ENCODE measurements at places on chromosomes 12 and 14.

DNA sequence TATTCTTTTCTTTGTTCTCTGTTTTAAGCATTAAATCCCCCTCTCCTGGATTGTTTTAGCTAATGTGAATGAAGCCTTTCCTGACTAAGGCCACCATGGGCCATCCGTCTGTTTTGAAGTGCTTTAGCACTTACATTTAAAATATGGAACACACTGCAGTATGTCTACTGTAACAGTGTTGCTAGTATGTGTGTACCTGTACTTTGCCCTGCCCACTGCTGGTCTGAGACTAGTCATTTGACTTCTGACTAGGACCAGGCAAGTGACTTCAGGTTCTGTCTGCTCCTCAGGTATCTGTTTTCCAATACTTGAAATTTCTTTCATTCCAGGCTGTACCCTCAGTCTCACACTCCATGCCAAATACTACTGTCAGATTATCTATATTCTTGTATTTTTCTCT is 120.1 kb upstream of the TSPAN8 start:
- no peak for DNase-seq

GRCh38 chr14:37369425-37369824 is 171.7 kb downstream of the MIPOL1 start:
- DNase-seq, result no peak

DNA sequence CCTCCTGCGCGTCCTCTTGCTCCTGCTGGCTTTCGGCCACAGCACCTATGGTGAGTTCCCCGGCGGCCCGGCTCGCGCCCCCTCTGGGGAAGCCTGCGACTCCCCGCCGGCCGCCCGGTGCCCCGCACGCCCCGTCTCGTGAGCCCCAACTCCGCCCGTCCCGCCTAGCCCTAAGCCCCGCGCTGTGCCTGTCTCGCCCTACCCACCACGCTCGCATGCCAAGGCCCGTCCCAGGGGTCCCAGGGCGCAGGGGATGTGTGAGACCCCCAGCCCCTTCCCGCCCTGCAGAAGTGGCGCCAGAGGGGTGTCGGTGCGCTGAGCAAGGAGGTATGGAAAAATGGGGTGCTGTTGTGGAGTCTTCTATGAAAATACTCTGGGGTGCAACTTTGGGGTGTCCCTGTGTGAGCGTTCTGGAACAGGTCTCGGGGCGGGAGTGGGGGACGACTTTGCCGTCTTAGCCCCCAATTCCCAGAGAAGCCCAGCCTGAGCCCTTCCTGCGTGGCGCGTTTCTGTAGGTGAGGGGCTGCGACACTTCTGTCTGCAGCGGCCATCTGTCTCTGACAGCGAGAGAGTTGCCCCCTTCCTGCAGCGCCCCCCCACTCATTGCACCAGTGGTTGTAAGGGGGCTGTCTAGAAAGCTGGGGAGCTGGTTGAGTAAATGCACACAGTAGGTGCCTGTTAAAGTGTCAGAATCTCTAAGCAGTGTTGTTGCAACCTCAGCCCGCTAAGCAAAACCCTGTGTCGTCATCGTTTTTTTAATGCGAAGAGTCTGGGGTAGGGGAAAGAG is 587 bp downstream of the DLK1 start:
- DNase-seq, result no peak

DNA sequence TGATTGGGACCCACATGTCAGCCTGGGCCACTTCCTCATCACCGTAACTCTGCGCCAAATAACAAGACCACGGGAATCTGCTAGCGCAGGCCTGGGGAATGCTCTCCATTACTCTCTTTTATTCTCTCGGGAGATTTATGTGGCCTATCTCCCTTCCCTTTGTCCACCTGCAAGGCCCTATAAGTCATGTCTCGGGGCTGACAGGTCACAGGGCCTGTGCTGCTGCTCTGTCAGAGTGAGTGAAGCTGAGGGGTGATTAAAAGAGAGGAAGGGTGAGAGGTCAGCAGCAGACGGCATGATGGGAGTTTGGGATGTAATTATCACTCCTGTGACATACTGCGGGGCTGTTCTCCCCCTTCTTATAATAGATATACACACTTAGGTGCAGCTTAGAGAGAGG is 26.2 kb upstream of the GPATCH2L start:
- no peak for DNase-seq

- no peak for DNase-seq
These were observed 57.4 kb downstream of the PLXNC1 start for GRCh38 chr12:94205822-94206221.

DNA sequence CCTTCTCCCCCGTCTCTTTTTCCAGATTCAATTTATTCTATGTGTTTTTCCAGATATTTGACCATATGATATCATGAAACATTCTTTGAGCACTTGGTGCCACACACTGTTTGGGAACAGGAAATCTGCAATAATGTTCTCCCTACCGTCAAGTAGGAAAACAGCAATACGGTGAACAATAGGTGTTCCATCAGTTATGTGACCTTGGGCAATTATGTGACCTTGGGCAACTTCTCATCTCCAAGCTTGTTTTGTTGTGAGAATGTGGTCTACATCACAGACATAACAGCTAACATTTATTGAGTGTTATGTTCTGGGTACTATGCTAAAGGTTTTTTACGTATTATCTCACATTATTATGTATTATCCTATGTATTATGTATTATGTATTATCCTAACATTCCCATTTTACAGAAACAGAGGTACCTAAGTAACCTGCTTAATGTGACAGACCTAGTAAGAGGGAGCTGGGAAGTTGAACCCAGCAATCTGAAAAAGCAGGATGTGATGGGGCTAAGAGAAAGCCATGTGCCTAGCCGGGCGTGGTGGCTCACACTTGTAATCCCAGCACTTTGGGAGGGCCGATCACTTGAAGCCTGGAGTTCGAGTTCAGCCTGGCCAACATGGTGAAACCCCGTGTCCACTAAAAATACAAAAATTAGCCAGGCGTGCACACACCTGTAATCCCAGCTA is 1.2 kb upstream of the NEK9 start:
- no peak for DNase-seq

DNA sequence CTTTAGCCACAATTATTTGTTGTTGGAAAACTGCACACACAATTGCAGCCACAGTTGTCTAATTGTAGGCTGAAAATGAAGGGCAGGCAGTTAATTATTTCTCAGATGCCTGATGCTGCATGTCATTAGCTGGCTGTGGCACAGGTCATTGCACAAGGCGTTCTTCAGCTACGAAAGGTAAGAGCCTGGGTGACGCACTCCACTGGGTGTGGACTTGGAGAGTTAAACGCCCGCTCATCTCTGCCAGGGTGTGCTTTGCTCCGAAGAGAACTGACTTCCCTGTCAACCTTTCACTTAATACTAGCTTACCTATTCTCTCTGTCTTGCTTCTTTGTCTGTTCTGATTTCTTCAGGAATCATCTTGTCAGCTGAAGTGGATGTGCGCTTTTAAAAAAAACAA is 91.4 kb upstream of the CPM start:
- DNase-seq, result no peak

DNA sequence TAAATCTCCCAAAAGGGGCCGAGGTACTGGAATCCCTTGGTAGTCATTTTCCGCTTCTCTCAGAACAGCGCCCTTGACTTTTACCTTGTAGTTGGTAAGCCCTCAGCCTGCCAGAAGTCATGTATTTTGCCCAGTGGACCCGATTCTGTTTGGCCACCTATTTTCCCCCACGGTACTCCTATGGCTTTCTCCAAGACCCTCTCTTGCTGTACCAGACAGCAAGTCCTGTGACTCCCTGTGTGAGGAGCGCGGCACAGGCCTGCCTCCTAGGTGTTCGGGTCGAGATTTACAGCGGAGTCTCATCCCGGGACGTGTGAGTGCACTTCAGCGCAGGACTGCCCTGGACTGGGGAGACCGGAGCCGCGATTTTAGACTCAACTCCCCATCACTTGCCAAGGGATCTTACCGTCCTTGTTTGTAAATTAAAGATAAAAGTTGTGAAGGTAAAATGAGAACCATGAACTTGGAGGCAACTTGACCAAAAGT is 1.1 kb upstream of the MBD6 start:
- DNase-seq, result no peak

GRCh38 chr12:112932485-112933128 is 5.7 kb upstream of the OAS3 start:
- DNase-seq, result no peak

- no peak for DNase-seq
These were observed 185.9 kb downstream of the PPFIA2 start for GRCh38 chr12:81573228-81573627.

GRCh38 chr12:98533723-98534251 is 18.4 kb downstream of the TMPO start:
- no peak for DNase-seq

DNA sequence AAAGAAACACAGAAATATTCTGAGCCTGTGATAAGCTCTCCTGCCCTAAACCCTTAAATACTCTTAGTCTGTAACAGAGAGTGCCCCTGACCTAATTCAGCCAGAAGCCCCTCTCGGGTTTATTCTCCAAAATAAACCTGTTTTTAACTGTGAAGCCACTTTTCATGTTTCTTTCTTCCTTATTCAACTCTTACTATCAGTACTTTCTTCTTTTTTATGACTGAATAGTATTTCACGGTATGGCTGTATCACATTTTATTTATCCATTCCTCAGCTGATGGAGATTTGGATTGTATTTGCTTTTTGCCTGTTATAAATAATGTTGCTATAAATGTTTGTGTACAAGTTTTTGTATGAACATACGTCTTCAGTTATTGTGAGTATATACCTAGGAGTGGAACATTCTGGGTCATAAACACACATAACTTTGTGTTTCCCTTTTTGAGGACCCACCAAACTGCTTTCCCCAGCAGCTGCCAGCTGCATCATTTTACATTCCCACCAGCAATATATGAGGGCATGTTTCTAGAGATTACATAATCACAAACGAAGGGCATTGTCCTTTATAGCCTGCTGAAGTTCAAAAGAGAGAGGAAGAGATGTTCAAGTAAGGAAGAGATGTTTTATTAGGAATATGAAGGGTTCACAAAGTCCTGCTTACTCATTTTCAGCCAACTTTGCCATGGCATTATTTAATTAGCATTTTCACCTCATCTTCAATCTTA is 199.4 kb upstream of the NUDT4 start:
- DNase-seq, result no peak

DNA sequence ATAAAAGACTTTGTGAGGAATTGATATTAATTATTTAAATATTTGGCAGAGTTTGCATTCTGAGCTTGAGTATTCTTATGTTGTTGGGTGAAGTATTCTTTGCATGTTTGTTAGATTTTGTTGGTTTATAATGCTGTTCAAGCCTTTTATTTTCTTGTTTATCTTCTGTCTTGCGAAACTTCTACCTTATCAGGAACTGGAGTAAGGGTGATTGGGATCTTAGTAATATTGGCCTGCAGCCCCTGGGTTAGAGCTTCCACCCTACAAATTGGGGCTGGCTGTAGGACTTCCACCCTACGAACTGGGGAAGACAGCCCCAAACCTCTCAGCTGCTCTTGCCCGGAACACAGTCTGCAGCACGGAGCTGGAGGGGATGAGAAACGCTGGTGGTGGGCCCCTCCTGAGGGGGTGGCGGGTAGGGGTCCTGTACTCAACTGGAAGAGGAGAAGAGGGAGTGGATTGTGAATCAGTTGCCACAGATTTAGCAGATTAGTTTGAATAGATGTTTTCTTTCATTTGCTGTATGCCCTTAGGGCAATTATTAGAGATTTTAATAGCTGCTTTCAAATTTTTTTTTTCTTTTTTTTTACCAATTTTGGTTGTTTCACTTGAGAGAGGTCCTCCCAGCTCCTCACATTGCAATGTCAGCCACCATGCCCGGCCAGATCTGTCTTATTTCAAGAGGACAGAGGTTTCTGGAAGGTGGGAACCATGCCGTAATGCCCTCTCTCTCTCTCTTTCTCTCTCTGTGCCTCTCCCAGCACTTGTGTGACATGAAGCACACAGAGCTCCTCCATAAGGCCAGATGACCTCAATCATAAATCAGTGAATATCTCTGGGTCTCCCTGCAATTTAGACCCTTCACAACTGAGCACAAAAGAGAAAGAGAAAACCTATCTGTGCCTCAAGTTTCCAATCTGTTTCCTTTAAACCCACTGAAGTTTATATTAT is 123.4 kb downstream of the DICER1 start:
- DNase-seq, result no peak

GRCh38 chr12:80697270-80697887 is 10.1 kb upstream of the MYF6 start:
- DNase-seq, result no peak

DNA sequence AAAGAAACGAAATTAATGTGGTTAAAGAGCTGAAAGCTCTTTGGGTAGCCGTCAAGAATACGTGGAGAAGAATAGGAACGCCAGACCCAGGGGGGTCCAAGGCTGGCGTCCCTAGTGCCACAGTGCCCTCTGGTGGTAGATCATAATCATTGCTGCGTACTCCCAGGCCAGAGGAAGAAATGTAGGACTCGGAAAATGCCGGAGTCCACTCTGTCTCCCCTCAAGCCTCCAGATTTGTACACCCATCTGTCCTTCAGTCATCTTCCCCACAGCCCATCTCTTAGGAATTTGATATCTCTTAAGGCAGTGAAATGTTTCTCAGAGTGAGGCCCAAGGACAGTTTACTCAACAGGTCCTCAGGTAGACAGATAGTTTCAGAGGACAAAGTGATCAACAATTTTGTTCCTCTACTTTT is 25.4 kb upstream of the PLEKHG6 start:
- no peak for DNase-seq

DNA sequence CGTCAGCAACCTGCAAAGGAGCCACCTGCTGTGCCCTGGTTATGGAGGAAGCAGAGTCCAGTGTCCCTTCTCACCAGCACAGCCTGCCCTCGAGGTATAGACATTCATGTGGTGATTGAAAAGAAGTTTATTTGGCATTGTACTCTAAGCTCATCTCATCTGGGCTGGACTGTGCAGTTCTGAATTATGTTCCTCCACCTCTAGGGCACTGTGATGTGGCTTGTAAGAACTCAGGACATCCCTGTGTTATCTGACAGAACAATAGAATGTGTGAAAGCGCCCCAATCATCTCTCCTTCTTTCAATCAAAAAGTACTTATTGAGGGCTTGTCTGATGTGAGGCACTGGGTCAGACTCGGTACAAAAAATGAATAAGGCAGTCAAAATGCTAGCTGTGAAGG is 140.1 kb downstream of the DHRS2 start:
- no peak for DNase-seq

DNA sequence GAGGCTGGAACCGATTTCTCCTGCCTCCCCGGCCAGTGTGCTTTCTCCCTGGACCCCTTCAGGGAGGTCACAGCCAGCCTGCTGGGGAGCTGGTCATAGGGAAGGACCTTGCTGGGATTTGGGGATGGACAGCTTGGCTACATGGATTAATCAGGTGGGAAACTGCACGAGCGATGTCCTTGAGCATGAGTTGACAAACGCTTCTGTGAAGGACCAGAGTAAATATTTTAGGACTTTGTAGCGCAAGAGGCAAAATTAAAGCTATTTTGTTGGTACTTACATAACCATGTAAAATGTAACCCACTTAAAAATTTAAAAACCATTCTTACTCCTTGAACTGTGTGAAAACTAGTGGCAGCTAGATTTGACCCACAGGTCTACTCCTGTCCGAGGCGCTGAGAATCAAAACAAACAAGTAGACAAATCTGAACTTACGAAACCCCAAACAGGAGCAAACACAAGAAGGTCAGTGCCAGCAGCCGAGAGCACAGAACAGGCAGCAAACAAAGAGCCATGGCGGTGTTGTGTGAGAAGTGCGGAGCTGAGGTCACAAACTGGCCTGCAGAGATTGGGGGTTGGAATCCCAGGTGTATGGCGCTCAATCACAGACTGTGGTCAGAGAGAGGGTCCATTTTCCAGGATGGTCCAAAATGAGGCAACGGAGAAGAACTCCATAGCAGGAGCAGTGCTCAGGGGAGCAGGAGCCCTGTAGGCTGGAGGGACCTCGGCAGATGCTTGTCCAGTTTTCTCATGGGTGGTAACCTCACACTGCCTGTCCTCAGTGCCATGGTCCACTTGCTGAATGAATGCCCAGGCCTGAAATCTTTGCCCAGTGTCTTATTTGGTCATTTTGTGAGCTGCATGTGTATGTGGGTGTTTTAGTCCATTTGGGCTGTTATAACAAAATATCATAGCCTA is 79.2 kb upstream of the CLMN start:
- no peak for DNase-seq
